Ammon's horn (tissue), 1 donor: ENCODE measurements at places on chromosomes 6 and 20.

DNA sequence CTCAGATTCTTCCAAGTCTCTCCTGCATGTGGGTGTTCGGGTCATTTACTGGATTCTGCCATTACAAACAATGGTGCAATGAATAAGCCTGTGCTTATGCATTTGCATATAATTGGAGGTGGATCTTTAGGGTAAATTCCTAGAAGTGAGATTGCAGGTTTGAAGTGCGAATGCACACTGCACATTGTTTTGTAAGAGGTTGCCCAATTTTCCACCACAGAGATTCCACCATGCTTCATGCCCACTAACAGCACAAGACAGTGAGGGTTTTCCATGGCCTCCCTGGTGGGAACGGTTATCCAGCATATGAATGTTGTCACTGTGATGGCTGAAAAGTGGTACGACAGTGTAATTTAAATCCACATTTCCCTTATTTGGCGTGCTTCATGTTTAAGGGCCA lies 178.8 kb upstream of the PMEPA1 start:
- no peak for DNase-seq

DNA sequence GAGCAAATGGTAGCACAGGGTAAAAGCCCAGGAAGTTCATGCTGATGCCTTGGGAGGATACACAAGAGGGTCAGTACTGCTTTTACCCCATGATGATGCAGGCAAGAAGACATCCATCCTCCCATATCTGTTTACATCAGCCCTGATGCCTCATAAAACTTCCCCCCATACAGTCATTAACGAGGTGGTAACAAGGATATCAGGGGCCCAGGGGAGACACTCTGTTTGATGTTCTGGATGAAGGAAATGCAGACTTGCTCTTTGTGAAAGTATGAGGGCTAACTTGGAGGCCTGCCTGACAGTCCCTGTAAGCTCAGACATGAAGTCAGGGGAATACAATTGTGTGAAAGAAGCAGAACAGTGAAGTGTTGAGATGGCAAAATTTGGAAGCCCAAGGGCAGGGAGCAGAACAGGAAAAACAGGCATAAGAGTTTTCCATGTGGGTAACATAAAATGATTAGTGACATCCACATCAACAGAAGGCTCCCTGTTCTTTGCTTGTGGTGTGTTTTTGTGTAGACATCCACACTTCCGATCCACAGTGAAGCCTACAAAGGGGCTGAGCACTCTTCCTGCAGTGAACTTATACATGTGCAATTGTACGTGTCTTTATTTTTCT lies 813.4 kb downstream of the MAFB start:
- no peak for DNase-seq

GRCh38 chr6:122429323-122429722 lies 29.9 kb downstream of the HSF2 start:
- DNase-seq, result no peak

DNA sequence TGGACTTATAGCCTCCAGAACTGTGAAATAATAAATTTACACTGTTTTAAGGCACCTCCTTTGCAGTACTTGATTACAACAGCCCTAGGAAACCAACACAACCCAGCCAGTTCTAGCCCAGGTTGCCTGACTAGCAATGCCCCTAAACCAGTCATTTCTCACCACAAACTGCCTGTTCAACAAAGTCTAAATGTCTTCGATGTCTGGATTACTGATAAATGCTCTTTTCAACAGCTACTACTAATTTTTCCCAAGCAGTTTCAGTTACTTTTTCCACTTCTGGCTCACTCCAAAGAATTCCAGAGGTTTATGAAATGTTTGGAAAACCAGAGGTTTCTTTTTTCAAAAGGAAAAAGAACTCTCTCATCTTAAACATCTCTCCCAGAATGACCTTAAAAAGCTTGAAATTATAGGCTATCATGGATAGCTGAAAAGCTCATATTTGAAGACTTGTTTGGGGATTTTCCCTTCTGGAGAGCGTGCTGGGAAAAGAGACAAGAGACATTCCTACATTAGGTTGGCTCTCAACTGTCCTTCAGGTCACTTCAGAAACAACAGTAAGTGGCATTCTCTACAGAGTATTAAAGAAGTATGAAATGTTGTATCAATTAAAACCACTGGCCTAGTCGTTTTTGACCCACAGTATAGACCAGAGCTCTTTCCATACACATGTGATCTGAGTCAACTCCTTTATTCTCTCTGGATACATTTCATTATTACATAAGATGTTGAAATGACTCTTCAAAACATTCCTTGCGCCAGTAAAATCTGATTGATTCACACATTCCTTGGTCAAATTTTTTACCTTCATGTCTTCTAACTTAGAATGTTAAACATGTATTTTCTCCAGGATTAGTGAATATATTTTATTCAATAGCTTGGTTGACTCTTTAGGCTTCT lies 265.9 kb downstream of the COL12A1 start:
- DNase-seq, result no peak

DNA sequence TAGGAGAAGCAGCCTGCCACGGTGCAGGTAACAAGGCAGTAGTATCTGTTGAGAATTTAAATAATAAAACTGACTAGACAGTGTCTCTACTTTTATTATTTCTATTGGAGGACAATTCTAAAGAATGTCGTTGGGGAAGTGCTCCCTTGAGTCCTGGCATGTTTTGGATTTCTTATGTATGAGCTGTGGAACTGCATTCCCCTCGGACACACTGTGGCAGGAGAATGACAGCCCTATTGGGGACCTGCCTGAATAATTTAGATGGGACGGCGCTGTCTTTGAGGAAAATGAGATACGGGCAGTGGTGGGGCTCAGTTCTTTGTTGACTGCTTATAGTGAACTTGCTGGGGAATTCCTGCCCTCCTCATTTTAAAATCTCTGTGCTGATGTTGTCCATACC lies 2.4 kb upstream of the SCP2D1 start:
- no peak for DNase-seq

DNA sequence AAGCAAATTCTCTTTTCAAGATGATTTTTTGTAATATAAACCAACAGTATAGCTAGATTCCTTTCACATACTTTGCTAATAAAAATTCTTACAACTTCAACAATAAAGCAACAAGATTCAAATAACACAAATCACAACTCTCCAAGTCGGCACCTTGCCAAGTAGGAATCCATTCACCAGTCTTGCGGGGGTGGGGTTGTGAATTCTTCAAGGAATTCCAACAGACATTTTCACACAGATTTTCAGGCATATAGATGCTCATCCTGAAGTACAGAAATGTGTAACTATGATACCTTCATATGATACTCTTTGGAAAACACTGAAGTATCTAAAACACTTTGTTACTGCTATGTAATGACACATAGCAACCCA lies 36.5 kb downstream of the SCML4 start:
- DNase-seq, result no peak

DNA sequence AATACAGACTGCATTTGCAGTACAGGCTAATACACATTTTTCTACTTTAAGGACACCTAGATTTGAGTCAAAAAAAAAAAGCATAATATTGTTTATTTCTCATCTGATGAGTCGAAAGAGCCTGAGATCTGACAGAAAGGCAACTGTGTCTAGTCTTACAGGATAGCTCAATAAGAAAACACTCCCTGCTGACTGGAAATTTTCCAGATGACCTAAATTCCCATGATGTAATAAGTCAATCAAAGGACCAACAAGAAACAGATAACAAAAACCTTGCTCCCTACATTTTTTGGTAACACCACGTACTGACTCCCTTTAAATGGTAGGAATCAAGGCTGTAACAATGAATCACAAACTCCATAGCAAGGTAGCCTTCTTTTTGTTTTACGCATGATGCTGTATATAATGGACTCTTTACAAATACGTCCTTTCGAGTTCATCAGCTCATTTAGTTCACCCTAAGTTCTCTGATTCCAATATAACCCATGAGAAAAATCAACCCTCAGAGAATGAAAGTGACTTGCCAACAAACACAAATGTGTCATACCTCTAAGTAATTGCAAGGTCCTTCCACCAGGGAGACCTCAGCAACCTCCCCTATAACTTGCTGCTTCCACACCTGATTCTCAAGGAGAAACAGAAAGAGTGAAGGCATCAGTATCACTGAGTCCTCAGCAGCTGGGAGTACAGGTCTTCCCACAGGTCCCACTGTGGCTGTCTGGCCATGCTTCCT lies 12.1 kb downstream of the TBX18 start:
- no peak for DNase-seq

DNA sequence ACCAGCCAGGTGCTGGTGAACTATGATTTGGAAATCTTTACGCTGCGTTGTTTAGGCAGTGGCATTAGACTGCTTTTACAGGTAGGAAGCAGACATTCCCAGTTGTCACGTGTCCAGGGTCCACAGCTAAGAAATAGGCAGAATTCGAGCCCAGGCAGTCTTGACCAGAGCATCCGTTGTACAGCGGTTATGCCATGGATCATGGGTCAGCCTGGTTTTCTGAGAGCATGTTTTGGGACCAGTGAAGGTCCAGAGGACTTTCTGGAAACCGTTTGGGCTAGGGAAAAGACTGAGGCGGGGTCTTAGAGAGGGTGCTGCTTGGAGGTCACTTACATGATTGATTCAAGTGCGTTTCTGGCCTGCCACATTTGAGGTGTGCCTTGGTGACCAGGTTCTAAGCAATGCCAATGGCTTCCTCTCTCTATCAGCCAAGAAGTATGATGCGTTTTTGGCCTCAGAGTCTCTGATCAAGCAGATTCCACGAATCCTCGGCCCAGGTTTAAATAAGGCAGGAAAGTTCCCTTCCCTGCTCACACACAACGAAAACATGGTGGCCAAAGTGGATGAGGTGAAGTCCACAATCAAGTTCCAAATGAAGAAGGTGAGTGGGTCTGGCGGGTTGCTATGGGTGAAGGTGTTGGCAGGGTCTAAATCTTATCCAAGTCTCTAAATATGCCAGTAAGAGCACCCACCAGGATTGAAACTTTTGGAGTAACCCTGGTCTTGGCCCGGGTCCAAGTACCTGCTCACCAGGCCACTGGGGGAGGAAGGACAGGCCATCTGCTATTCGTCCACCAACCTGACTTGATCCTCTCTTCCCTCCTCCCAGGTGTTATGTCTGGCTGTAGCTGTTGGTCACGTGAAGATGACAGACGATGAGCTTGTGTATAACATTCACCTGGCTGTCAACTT lies 1.8 kb downstream of the RPL10A start:
- DNase-seq, result no peak

- DNase-seq, result no peak
Measured at GRCh38 chr20:47980336-47981177, 195.3 kb upstream of the SULF2 start.

DNA sequence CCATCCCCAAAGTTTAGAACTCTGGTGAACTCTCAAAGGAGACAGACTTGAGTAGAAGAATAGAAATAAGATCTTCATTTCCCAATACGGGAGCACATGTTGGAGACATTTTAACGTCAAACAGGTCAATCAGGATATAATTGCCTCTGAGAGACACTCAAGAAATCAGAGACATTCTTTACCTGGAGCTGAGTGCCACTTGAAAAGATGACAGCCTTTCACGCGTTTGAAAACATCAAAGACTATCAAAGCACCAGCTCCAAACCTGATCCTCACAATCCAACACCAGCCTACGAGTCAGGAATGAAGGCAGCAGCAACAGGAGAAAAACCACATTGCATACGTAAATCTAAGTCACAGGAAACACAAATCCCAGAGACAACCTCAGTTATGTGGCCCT lies 571.5 kb upstream of the CDH4 start:
- no peak for DNase-seq

DNA sequence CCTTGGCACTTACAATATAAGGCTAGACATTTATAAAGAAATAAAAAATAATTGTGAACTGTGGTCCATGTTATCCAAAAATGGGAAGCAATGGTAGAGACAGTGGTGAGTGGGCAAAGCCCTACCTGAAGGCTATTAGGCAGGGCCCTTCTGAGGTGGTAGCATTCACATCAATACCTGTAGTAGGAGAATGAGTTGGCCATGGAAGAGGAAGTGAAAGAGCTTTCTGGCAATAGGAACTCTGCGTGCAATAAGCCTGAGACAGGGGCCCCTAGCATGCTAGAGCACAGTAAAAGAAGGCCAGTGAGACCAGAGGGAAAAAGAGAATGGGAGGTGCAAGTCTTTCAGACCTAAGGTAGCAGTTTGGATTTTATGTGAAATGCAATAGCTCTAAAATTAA lies 754.5 kb downstream of the PTPRT start:
- no peak for DNase-seq

DNA sequence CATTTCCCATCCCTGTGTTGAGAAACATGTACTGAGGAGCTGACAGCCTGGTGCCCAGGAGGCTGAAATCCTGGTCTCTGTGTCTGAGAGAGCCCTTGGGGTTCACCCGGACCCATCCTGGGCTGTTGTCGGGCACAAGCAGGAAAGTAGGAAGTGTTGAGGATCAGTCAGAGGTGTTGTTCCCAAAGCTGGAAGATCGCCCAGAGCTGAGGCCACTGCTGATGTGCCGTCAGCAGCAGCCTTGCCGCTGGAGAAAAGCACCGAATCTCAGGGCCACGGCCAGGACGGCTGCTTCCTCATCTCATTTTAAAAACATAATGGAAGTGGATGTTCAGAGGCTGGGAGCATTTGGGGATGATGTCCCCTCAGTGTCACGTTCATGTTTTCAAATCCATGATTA lies 218.5 kb downstream of the UST start:
- peak; percentile 28 for DNase-seq

DNA sequence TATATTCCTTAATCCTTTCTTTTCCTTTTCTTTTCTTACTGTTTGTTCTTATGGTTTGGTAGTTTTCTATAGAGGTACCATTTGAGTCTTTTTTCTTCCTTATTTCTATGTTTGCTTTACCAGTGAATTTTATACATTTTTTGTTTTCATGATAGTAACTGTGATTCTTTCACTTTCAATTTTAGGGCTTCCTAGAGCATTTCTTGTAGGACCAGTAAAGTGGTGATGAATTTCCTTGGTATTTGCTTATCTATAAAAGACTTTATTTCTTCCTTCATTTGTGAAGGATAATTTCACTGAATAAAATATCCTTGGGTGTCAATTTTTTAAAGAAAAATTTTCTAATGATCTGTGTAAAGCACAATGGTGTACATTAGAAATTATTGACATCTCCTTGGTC lies 637.4 kb downstream of the CD109 start:
- DNase-seq, result no peak

GRCh38 chr6:125987026-125987617 lies 782 bp downstream of the TRMT11 start:
- DNase-seq, result peak; percentile 24

DNA sequence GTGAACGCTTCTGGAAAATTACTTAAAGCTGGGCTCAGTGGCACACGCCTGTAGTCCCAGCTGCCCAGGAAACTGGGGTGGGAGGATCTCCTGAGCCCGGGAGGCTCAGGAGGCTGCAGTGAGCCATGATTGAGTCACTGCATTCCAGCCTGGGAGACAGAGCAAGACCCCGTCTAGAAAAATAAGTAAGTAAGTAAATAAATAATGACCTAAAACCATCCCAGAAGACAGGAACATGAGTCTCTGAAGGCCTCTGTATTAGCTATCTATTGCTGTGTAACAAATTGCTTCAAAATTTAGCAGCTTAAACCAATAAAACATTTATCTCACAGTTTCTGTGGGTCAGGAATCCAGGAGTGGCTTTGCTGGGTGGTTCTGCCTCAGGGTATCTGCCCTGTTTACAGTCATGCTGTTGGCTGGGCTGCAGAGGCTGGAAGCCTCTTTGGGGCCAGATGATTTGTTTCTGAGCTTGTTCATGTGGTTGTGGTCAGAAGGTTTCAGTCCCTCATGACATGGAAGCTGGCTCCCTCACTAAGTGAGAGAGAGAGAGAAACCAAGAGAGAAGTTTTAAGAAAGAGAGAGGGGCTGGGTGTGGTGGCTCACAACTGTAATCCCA lies 48.4 kb upstream of the NCOA3 start:
- DNase-seq, result no peak
